ENCODE measurements at places on chromosomes 5 and 9.

GRCh38 chr9:24841993-24842392, 296.3 kb upstream of the IZUMO3 start:
- no peak for DNase-seq

DNA sequence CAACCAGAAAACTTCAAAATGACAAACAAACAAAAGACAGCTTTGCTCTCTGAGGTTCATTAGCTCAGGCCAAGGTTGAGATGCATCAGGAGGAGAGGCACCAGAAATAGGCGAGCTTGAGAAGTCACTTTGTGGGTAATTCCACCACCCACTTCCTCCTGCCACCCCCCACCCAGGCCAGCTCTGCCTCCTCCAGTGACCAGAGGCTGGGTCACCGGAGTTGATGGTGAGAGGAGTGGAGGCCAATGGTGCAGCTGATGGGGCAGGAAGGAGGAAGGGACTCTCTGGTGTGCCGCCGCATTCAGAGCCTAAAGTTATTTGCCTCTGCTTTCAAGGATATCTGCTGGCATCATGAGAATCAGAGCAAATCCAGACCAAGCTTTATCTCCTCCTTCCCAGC, 73.8 kb upstream of the ASTN2 start:
- DNase-seq = no peak

GRCh38 chr5:172561151-172561550, 79.9 kb upstream of the NEURL1B start:
- DNase-seq = no peak

- DNase-seq = no peak
Observed at GRCh38 chr9:16377311-16377710, 493.2 kb downstream of the BNC2 start.

GRCh38 chr5:38651806-38652205, 95.4 kb upstream of the LIFR start:
- no peak for DNase-seq

DNA sequence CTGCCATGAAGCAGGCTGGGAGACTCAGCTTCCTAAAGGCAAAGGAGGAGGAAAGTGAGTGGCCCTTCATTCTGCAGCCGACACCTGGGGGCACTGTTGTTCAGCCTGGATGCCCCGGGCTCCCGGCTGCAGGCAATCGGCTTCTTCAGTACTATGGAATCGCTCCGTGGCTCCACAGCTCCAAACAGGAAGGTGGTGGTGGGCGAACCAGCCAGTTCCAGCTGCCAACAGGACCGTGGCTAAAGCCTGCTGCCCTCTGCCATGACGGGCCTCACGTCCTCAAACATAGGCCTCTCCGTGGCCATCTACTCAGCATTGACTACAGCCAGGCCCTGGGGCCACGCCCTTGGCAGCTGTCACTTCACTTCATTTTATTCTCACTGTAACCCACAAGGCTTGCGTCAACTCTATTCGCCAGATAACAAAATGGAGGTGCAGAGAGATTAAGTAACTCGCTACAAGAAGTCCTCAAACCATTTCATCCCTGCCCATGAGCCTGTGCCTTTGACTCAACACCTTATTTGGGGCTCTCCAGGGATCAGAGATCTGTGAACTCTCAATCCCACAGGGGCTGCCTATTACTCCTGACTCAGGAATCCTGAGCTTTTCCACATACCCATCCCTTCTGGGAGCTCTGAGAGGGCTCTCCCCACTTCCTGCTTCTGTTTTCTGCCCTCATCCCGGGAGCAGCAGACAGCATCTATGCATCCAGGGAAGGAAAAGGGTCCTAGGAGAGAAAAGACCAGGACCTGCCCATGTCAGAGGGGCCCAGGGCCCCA, 38.0 kb downstream of the PAX5 start:
- DNase-seq = peak; percentile 29

DNA sequence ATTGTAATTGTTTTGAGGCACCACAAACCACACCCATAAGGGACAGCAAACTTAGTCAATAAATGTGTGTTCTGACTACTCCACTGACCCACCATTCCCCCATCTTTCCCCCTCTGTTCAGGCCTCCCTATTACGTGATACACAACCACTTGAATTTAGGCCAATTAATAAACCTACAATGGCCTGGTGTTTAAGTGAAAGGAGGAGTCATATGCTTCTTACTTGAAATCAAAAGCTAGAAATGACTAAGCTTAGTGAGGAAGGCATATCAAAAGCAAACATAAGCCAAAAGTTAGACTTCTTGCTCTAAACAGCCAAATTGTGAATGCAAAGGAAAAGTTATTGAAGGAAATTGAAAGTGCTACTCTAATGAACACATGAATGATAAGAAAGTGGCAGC, 14.6 kb downstream of the ZBTB43 start:
- no peak for DNase-seq

GRCh38 chr9:96048104-96048955, 172.8 kb downstream of the ERCC6L2 start:
- no peak for DNase-seq

DNA sequence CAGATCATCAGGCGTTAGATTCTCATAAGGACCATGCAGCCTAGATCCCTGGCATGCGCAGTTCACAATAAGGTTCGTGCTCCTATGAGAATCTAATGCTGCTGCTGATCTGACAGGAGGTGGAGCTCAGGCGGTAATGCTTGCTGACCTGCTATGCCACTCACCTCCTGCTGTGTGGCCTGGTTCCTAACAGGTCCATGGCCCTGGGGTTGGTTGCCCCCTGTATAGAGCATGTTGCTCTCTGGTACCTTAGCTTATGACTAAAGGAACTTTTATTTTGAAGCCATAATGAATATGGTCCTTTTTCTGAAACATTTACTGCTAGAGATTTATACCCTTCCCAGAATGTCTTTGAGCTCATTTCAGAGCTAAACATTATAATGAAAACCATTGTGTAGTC, 3.1 kb downstream of the MAN2A1 start:
- DNase-seq = no peak

DNA sequence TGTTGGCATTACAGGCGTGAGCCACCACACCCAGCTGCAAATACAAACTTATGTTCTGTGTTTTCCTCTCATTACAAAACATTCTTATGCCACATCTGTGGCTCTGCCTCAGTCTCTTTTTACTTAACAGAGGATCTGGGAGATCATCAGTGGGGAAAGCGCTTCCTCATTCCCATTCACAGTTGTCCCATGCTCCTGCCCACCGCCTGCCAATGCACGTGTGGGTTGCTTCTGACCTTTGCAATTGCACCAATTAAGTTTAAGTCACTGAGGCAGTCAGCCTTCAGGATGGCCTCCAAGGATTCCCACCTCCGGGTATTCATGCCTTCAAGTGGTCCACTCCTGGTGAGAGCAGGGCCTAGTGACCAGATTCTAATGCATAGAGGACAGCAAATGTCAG, 34.9 kb upstream of the EEIG1 start:
- DNase-seq = no peak

DNA sequence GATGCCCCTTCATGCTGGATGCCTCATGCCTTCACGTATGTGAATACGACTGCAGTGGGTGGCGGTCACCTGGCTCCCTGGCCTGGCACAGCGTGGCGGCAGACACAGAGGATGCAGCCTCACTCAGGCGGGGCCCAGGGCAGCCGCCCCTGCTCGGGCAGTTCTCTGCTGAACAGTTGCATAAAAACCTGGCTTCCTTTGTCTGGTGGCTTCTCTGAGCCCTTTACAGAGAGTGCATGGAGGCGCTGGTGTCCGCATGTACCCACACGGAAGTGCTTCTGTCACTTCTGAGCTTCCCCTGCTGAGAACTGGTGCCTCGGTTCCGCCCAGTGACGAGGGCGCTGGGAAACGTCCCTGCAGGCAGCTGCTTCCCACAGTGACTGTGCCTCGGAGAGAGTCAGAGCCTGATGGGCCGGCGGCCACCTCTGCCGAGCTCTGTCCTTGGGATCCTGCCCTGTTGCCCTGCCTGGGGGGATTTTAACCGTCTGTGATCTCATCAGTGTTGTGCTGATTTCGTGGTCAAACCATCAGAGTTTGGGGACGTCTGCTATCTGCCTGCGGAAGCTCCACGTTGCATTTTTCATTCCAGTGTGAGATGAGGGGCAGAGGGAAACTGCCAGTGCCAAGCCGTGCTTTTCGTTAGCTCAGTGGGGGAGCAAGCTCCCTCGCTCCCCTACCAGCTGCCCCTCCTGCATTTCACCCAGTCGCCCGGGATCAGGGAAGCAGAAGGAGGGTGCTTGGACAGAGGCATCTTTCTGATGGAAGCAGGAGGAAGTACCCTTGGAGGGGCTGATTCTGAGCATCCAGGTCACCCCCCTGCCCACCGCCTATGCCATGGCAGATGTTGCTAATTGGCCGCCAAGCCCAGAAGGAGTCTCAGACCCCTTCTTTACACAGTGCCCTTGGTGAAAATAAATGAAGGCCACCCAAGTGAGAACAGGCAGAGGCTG, 153.0 kb upstream of the COL5A1 start:
- DNase-seq = no peak

GRCh38 chr5:125401724-125402622, 655.5 kb upstream of the ZNF608 start:
- DNase-seq = no peak

- DNase-seq = no peak
Observed at GRCh38 chr9:116604251-116604650, 82.9 kb upstream of the TRIM32 start.

DNA sequence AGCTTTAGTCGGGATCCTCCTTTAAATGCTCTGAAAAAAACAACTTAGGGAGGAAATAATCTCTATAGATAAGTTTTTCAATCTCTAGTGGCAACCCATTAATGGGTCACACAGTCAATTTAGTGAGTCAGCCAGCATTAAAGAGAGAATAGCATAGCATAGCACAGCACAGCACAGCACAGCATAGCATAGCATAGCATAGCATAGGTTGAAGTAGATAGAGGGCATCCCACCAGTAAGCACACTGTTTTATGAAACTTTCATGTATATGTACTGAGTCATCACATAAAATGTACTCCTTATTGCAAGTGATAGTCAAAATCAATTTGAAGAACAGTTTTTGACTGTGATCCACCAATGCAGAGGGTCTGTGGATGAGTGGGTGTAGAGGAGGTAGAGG, 522.9 kb downstream of the CCDC171 start:
- no peak for DNase-seq

DNA sequence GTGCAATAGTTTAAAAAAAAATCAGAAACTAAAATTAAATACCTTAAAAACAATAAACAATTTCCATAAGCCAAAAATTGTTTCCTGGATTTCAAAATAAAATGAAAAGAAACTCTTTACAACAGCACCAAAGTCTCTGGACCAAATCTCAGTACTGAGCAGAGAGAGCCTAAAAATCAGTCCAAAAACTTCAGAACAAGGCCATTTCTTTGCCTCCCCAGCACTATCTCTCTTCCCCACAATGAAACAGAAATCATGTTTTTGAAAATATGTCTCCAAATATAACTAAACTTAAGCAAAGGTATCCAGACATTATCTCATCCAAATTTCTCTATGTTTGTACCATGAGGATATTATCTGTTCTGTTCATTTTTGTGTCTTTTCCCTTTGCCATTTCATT, 1.0 kb downstream of the FREM1 start:
- no peak for DNase-seq

- no peak for DNase-seq
Observed at GRCh38 chr9:18274693-18275092, 199.3 kb upstream of the ADAMTSL1 start.

DNA sequence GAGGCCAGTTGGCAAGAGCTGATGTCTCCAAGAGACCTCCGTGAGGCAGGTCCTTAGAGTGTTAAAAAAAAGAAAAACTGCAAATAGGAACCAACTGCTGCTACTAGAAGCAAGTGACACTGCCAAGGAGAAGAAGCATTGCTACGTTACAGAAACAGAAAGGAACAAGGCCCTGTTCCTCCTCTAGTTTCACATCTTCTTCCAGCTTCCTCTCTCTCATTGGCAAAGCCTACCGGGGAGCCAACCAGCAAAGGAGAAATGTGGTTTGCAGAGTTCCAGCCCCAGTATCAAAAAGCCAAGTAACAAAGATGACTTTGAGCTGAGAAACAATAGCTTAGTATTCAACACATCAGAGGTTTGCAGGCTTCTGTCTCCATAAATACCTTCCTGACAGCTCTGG, 145.9 kb downstream of the PRELID2 start:
- DNase-seq = no peak

GRCh38 chr9:135792268-135793128, 90.5 kb downstream of the KCNT1 start:
- DNase-seq = no peak

- no peak for DNase-seq
Observed at GRCh38 chr9:14250794-14251153, 63.2 kb downstream of the NFIB start.

GRCh38 chr5:167964529-167964928, 326.9 kb upstream of the WWC1 start:
- DNase-seq = no peak

GRCh38 chr5:55868846-55869245, 17.7 kb downstream of the IL31RA start:
- no peak for DNase-seq

DNA sequence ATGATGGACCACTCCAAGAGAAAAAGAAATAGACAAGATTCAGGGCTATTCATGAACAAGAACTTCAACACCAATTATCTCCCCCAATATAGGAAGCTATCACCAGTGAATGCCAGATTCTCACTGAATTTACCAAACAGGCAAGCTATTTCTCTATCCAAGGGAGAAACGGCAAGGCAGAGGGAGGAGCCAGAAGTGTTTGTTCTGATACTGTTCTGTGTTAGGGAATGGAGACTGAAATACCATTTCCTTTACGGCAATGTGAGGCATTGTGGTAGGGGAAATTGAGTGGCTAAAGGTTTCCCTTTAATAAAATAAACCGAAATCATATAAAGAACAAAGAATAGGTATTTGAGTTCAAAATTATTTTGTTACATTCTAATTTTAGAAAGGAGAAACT, 68.0 kb upstream of the ALDH1A1 start:
- DNase-seq = no peak

DNA sequence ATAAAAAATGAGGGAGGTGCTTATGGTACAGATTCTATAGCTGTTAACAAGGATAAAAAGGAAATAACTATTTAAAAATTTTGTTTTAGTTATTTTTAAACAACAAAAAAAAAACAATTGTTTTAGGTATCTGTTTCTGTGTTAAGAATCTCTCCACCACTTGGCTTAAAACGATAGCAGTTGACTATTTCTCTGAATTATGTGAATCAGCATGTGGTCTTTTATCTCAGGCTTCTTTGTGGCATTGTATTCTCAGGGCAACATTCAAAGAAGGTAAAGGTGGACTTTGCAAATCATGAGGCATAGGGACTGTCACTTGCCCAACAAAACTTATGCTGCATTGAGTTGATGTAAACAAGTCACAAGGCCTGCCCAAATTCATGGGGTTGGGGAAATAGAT, 55.2 kb downstream of the ERBIN start:
- DNase-seq = no peak

DNA sequence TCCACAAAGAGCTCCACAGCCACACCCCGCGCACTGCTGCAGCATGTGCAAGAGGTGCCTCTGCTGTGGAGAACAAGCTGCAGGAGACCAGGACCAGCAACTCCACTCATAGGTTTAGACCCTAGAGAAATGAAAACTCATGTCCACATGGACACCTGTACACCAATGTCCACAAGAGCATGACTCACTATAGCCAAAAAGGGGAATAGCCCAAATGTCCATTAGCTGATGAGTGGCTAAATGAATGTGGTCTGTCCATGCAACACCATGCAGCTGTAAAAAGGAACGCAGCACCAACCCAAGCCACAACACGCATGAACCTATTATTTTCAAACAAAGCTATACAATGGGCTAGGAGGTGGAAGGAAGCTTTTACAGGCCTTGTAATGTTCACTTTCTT, 18.1 kb downstream of the DYNC2I2 start:
- DNase-seq = no peak

Measured in activated T-helper 1 cell treated with Interleukin-2 at 50 U/mL for 16 hours (primary cell).